ENCODE measurements at places on chromosomes 1 and 21.

GRCh38 chr21:25240974-25241373 is 366.3 kb downstream of the MRPL39 start:
- no peak for DNase-seq

- DNase-seq = no peak
Observed at GRCh38 chr1:6345009-6345408, 48.6 kb downstream of the ACOT7 start.

- no peak for DNase-seq
Observed at GRCh38 chr1:199020904-199021303, 382.1 kb downstream of the PTPRC start.

GRCh38 chr1:39996396-39997004 is 41.6 kb downstream of the MFSD2A start:
- no peak for DNase-seq

DNA sequence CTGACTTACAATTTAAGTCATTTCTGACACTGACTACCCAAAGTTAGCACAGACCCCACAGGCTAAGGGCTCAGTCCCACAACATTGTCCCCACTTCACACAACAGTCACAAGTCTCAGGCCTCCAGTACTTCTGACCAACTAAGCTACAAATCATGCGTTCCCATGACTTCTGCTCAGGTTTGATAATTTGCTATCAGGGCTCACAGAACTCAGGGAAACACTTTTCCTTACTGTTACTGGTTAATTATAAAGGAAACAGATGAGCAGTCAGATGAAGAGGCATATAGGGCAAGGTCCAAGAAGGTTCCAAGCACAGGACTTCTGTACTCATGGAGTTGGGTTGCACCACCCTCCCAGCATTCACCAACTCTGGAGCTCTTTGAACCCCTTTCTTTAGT is 151.2 kb upstream of the TNR start:
- no peak for DNase-seq

DNA sequence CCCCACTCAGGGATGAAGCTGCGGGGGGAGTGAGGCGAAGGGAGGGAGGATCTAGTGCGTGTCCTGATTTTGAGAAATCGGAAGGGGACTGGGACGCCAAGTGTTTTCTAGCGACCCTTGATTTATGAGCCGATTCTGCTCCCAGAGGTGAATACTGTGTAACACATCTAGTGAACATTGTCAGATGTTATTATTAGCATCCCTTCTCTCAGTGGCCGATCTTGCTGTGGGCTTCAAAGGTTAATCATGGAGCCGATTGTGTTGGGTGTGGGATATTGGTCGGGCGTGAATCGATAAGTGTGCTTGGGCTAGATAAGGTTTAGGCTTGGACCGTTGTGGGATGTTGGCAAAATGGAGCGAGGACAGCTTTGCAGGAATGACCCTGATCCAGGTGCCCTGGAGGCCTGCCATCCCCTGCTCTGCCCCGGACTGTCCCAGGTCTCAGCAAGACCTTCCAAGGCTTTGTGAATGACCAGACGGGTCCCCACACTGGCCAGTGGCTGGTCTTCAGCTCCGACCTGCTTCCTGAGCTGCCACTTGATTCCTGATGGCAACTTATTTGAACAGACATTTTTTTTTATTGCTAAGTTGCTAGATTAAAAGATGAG is 2.2 kb downstream of the AJAP1 start:
- DNase-seq = no peak

DNA sequence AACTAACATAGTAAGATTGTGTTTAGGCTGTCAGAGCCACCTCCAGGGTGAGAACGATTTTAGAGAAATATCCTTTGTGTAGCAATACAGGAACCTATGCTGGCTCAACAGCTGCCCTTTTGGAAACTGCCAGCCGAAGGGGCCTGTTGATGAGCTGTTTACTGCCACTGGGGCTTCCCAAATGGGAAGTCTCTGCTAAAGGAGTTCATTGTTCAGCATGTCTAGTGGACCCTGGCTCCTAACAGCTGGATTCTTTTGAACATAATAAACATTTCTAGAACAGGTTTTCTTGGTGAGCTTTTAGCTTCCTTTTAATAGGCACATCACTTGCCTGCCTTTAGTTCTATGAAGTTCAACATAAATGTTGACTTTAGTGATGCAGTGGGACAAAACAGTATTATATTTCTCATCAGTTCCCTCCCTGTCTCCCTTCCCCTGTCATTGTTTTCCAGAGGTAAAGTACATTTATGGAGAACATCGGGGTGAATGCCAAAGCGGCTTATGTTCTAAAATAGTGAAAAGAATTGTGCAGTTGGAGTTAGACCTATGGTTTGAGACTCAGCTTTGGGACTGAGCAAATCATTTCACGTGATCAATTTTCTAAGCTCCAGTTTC is 57.4 kb downstream of the UCK2 start:
- DNase-seq = no peak

DNA sequence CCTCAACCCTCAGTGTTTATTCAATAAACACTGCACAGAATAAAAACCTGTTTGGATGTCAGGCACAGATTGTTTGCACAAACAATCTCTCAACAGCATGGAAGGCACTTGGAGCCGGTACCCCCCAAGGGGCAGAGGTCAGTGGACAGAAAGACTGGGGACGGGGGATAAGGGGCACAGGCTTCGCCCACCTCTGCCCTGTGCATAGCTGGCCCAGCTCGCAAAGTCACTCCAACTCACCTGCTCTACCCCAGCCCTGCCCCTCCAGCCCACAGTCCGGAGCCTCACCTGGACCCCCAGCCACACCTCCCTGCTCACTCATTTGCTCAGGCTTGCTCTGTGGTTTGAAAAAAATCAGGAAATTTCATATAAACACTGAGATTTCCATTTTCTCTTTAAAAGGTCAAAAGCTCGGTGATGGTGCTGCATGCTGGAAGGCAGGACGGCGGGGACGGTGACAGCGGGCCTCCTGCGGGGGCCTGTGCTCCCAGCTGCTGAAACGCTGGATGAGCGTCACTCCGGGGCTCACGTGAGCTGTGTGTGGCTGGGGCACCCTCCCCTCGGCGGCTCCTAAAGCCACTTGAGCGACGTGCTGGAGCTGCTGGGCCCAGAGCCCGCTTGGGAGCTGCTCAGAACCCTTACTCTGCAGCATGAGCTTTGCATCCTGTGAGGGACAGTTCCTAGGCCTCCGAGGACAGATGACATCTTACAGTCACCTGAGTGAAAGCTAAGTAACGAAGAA is 54.5 kb downstream of the PRDM15 start:
- DNase-seq = no peak

DNA sequence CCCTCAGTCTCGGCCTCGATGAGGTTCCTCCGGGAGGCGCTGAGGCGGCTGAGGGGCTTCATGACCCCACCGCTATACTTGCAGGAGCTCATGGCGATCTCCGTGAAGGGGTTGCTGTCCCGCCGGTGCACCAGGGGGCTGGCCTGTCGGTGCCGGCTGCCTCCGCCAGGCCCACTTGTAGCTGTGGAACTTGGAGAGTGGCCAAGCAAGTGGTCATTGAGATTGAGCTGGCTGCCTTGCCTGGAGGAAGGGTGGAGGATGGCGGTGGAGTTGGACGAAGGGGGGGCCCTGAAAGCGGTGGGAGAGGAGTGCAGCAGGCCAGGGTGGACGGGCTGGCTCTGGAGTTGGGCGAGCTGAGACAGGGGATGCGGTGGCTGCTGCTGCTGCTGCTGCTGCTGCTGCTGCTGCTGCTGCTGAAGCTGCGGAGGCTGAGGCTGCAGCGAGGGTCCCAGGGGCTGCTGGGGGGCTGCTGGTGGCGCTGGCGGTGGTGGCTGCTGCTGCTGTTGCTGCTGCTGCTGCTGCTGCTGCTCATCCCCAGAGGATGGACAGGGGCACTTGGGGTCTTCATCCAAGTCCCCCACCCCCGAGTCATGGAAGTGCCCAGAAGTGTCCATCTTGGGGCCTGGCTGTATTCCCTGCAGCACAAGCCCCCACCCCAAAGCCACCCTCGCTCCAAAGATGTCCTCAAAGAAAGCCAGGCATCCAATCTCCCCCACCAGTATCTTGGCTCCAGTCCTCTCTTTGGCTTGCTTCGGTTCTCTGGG is 548 bp downstream of the KCNN3 start:
- peak; percentile 57 for DNase-seq

- no peak for DNase-seq
Observed at GRCh38 chr1:221788466-221788865, 46.6 kb upstream of the DUSP10 start.

GRCh38 chr1:174166530-174167264 is 7.4 kb downstream of the RABGAP1L start:
- no peak for DNase-seq

- no peak for DNase-seq
Observed at GRCh38 chr1:151479462-151479861, 20.2 kb upstream of the POGZ start.

- DNase-seq = no peak
Observed at GRCh38 chr21:32909393-32909792, 116.3 kb upstream of the OLIG2 start.

DNA sequence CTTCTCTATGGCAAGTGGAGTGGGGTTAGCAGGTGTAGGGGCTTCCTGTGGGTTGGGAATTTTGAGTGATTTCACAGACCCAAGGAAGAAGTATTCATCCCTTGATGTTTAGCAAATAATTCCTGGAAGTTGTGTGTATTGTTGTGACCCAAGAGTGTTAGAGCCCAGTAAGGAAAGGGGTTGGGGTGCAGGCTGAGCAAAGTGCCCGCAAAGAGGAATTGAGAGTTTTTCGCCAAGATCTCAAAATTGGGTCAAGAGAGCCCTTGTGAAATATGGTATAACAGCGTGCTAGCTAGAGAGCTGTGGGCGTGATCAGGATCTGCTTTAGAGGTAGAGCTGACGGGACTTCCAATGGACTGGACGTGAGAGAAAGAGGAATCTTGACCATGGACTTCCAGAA is 73.0 kb upstream of the LAPTM5 start:
- no peak for DNase-seq

DNA sequence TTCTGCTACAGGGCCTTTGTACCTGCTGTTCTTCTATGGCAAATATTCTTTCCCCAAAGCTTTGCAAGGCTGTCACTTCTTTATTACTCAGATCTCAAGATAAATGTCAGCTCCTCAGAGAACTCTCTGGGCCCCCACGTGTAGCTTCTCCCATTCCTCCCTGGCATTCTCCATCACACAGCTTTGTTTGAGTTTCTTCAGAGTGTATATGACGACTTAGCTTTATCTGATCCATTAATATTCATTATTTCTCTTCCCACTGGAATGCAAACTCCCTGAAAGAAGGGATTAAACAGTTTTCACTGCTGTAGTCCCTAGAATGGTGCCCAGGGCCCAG is 174.6 kb upstream of the EDN2 start:
- no peak for DNase-seq

DNA sequence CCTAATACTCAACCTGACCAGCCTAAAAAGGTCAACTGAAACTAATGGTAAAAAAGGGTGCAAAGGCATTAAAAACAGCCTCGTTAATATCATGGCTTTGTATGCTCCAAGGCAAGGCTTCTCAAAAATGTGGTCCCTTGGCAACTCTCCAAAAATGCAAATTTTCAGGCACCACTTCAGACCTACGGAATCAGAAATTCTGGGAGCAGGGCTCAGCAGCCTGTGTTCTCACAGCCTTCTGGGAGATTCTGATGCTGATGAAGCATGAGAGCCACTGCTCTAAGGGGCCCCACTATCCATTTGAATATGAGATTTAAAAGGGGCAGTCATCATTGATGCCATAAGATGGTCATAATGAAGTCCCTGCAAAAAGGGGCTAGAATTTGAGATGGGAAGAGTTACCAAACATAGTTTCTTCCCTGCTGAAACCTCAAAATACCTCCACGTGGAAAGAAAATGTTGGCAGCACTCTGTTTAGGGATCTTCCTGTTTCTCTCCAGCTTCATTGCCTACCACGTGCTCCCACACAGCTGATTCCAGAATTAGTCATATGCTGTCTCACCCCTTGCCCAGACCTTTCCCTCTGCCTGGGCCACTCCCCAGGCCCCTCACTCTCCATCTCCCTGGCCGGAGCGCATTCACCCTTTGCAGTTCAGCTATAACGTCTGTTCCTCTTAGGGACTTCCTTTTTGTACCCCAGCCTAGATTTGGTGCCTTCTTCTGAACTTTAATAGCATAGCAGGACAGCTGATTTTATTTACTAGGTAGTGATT is 46.7 kb downstream of the PHC2 start:
- DNase-seq = no peak

GRCh38 chr1:154186852-154187501 is 4.9 kb downstream of the TPM3 start:
- no peak for DNase-seq

DNA sequence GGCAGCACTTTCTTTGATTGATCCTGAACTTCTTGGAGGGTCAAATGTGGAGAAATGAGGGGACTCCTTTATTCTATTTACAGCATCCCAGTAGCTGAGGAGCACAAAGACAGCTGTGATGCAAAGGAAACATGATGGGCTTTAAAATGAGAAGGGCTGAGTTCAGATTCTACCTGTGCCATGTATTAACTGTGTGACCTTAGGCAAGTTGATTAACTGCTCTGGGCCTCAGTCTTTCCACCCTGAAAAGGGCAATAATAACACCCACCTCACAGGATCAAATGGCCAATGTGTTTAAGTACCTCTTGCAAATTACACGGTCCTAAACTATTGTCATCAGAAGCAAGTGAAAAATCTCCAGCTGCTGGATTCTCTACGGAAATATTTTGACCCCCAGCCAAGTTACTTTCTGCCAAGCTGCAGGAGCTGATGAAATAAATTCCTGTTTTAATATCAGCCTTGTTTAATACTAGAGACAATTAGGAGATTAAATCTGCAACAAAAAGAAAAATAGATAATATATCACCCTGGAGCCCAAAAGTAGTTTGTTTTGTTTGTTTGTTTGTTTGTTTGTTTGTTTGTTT is 15.7 kb downstream of the TMEM81 start:
- DNase-seq = no peak

DNA sequence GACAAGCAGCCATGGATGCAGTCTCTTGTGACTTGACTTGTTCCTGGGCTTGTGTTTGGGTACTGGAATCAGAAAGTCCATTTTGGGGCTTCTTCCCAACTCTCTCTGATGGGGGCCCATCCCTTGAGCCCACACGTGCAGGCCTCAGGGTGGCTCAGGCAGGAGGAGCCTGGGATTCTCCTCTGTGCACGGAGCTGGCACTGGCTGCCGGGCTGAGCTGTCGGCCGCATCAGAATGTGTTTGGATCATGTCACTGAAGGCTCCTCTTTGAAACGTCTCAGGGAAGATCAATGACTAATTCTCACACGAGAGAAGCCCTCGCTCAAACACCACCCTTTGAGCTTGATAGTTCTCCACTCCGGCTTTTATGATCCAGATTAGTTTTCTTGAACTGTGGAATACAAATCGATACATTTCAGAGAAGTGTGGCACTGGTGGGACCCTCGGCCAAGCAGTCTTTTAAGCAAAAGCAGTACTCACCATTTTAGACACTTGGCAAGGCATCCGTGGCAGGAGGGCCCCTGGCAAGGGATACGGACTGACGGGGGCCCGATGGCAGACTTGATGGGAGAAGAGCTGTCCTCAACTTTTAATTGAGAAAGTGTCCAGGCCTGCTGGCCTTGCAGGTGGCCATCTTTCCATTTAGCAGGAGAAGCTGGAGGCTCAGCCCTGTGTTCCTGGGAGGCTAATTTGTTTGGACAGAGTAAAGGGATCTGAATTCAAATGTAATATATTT is 220.7 kb upstream of the C1orf174 start:
- no peak for DNase-seq

All from NCI-H1105 (cell line).